ENCODE measurements at places on chromosomes 7 and 10.
A peak's percentile ranks its signal among the peaks of the same experiment; 100 is the strongest.

- DNase-seq = no peak
These were observed 16.5 kb upstream of the DDIT4 start for GRCh38 chr10:72257051-72257892.

DNA sequence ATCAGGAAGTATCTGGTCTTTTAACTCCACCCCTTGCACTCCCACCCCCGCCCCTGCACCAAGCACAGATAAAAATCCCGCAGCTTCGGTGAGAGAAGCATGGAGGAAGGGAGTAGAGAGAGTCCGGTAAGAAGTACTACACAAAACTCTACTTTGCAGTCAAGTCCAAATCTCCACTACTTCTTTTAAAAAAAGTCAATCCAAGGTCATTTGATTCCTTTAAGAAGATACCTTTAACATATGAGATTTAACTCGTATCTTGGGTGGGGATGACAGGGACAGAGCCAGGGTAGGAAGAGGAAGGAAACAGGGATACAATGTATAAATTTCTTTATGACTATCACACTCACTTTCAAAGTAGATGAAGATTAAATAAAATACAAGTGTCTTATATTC, 132.1 kb downstream of the NRBF2 start:
- peak; percentile 42 for DNase-seq

DNA sequence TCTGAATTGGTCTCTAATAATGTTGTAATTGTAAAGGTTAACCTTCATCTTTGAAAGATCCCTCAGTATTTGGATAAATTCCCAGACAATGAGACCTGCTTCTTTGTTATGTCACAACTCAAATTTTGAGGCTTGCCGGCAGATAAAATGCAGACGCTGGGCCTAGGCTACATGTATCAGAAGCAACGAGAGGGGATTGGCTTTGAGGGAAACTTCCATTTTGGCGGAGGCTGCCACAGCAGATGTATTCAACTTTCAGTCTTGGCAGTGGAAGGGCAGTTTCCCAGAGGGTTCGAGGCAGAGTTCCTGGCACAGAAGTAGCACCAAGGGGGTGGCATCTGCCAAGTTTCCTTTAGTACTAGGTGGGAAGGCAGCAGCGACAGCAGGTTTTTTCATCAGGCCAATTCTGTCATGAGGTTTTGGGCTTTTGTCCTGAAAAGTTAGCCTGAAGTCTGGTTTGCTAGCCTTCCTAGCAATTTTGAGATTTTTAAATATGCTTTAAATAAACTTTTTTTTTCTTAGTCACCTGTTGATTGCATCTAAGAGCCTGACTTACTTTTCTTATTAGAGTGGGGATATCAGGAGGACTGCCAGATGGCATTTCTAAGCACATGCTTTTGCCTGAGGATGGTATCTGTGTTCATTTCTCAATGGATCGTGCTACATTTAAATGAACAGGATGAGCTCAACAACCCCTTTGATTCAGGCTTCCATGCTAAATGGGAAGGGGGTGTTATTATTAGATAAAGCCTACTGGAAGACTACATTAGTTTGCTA, 89.5 kb upstream of the FAM3C start:
- no peak for DNase-seq

DNA sequence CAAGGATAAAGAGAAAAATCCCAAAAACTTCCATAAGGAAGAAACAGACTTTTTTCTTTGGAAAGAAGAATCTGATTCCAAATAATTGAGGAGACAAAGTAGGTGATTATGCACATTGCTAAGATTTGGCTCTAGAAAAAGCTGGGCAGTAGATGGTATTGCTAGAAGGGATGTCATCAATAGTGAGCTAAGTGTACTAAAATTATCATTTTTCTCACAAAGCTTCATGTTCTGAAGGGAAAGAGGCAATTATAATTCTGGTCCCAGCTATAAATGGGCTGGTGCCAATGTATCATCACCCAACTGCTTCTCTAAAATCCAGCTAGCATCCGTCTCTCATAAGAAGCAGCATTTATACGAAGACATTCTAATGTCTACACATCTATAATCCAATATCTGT, 23.9 kb downstream of the STEAP1 start:
- DNase-seq = no peak

DNA sequence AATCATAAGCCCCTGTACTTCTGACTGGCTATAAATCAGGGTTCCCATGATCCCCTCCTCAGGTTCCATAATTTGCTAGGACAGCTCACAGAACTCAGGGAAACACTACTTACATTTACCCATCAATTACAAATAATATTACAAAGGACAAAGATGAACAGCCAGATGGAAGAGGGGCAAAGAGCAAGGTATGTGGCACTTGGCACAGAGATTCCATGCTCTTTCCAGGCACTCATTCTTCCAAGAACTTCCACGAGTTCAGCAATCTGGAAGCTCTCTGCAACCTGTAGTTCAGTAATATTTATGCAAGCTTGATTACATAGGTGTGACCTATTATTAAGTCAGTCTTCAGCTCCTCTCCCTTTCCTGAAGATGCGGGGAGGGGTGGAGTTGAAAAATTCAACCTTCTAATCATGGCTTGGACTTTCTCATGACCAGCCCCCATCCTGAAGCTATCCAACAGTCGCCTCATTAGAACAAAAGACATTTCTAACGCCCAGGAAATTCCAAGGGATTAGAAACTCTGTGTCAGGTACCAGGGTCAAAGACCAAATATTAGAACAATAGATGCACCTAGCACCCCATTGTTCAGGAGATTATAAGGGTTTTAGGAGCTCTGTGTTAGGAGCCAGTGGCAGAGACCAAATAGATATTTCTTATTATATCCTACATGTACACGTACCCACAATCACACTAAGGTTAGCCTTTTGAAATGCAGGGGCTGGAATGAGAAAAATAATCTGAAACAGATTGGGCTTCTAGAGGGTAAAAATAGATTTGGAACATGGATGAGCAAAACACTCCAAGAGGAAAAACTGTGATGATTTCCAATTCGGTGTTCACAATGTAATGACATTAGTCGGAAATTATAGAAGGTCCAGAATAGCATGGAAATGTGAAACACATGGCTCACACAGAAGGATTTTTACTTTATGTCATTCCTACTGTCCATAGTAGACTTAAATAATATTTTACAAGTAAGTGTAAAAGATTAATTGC, 7.0 kb downstream of the ANKMY2 start:
- no peak for DNase-seq

DNA sequence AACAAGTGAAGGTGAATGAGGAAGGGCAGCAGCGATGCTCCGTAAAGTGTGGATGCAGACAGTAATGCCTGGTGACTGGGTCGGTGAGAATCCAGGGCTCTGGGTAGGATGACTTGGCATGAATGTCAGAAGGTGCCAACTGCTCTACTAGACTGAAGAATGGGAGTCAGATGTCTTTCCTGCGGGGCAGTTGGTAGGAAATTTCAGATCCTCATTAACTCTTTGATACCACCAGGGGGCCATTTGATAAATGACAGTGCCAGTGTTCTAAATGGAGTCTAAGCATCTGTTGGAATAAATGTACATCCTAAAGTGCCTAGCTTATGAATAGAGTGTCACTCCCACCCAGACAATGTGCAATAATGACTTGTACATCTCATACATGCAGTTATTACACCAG, 462.0 kb downstream of the GRM8 start:
- DNase-seq = no peak

GRCh38 chr10:3958472-3958996, 173.5 kb upstream of the KLF6 start:
- no peak for DNase-seq

- peak; percentile 45 for DNase-seq
These were observed 90.9 kb downstream of the TPST1 start for GRCh38 chr7:66296001-66296521.

GRCh38 chr7:100705753-100706671, at the start of gene POP7:
POP7 (plus strand) TSS chr7:100706121; CDS start chr7:100706831, 710 bp downstream.
- DNase-seq = peak; percentile 94

GRCh38 chr10:9331583-9332008, 1277.1 kb downstream of the GATA3 start:
- peak; percentile 18 for DNase-seq

GRCh38 chr7:107712896-107713295, 31.0 kb upstream of the CBLL1 start:
- DNase-seq = no peak

DNA sequence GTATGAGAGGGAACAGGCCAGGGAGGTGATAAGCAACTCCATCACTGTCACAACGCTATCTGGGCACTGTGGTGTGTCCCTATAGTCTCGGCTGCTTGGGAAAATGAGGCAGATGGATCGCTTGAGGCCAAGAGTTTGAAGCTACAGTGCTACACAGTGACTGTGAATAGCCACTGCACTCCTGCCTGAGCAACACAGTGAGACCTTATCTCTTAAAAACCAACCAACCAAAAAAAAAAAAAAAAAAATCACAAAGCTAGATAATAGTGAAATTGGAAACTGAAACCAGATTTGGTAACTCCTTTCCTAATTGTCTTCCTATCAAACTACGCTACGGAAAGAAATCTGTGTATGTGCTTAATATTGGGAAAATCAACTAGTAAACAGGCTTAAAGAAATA, 14.1 kb downstream of the MICU1 start:
- no peak for DNase-seq

- peak; percentile 49 for DNase-seq
These were observed 40.4 kb downstream of the KCTD7 start for GRCh38 chr7:66669088-66669487.

DNA sequence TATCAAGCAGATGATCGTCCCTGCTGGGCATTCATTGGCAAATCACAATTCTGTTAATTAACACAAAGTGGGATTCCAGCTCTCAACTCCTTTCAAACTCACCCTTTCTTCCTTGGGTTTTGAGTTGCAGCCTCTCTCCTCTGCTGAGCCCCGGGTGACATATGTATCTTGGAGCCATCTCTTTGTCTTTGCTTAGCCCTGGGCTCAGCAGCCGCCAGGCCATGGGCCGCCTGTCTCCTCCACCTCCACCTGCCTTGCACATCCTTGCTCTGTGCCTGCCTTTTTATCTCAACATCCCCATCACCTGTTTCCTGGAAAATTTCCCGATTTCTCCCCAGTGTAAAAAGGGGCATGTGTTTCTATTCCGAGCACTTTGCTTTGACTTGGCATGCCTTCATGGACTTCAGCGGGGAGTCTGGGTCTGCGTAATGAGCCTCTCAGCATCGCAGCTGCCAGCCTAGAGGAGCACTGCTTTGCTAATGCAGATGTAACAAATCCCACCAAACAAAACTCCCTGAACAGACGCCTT, 141.3 kb upstream of the AGK start:
- DNase-seq = no peak

DNA sequence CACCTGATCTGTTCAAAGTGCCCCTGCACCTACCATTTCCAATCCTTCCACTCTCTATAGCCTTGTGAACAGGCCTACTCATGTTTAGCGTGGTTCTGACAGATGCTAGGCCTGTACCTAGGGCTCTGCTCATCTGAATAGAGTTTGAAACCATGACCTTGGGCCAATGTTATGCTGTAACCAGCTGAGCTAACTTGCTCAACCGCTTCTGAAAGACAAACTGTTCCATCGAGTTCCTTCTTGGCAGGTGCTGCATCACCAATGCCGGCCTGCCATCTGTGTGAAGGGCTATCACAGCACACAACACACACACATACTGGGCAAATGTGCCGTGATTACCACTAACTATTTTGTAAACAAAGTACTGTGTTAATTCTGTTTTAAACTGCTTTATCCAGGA, 419.0 kb upstream of the GALNT17 start:
- DNase-seq = no peak

DNA sequence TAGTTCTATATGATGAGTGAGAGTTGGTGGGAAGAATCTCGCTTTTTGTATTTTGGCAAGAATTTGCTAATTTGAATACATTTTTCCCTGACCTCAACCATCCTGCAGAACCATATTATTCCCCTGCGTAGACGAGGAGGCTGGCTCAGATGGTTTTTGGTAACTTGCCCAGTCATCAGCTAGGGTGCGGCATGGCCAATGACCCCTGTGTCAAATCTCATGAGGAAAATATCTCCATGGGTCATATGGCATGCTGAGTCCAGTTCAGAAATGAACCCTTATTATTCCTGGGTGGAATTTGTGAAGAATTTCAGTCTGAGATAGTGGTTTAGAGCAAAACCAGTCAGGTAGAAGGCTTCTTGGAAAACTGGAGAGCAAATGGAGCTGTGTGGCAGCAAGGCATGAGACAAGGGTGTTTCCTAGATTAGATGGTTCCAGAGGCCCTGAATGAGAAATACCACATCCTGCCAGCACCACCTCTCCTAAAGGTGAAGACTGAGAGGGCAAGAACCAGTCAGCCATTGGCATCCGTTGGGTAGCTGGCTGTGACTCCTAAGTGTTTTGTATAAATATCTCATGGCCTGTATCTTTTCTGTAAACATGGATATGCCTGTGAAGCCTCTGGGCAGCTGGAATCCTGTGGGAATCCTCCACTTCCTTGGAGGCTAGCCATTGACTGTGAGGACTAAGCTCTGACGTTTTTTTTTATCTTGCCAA, 5.8 kb upstream of the UPP1 start:
- no peak for DNase-seq

GRCh38 chr7:27189997-27190748, 5.1 kb upstream of the HOXA11 start:
- no peak for DNase-seq

- peak; percentile 10 for DNase-seq
These were observed 34.9 kb upstream of the STEAP1 start for GRCh38 chr7:90119178-90119971.

DNA sequence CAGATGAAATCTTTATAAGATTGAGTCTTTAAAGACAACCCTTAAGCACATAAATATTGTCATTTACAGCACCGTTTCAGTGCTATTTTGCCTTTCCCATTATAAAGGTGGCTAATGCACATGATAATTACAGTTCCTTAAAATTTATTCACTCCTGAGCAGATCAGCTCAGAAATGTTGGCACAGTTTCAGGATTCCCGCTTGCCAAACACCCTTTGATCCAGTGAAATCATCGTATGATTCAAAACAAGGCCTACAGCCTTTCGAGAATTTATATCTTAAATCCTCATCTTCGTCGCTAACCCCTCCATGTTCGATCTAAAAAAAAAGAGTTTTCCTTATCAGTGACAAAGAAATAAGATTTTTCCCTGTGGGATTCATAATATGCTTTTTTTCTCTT, 14.1 kb upstream of the SOSTDC1 start:
- DNase-seq = no peak

- DNase-seq = no peak
These were observed 429.8 kb upstream of the CELF2 start for GRCh38 chr10:10587744-10588393.

DNA sequence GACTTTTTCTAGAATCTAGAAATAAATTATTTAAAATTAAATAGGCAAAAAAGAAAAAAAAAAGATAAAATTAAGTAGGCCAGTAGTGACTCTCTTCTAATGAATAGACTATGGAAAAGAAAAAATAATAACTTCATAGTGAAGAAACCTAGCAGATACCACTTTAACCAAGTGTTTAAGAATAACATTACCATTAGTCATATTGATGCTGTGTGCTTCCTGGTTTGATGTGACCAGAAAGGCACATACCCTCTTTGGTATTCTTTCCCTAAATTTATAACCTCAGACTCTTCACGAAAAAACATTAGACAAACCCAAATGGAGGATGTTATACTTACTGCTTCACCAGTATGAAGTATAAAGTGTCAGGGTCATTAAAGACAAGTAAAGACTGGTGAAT, 42.6 kb downstream of the KIF20B start:
- DNase-seq = peak; percentile 7

GRCh38 chr10:132322586-132323048, 9.4 kb upstream of the LRRC27 start:
- no peak for DNase-seq
